ENCODE measurements at places on chromosomes 12 and 14.

DNA sequence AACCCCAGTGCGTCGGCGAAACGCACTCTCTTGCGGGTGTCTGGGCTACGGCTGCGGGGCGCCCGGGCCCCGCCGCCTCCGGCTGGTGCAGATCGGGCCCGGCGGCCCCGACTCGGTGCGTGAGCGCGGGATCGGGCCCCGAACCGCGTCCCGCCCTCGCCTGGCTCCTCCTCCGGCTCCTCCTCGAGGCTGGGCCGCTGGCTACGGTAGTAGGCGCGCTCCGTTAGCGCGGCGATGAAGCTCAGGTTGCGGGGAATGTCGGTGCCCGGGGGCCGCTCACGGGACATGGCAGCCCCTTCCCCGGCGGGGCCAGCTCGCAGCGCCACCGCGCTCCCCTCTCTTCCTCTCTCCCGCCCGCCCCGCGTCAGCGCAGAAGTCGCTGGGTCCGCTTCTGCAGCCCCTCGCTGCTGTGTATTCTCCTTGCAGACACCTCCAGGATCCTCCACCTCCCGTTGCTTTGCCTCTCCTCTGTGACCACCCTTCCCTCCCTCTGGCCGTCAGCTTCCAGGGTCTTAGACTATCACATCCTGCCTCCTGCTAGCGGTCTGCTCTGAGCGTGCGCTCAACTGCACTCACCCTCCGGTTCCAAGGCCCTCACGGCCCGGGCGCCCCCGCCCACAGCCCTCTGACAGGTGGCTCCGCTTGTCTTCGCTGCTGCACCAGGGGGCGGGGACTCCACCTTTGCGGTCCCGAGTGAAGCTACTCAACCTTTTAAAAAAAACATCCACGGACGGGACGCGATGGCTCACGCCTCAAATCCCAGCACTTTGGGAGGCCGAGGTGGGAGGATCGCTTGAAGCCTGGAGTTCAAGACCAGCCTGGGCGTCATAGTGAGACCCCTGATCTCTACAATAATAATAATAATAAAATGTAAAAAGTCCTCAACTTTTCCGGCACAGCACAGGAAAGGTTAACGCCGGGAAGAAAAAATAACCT lies at the start of gene PPP1R3E:
PPP1R3E (minus strand) TSS at position 570 of the 936 bp plus-strand sequence; CDS start at position 287, 283 bp downstream.
- DNase-seq = peak; percentile 78

GRCh38 chr12:103279444-103279843 lies 216.3 kb downstream of the C12orf42 start:
- DNase-seq = no peak

DNA sequence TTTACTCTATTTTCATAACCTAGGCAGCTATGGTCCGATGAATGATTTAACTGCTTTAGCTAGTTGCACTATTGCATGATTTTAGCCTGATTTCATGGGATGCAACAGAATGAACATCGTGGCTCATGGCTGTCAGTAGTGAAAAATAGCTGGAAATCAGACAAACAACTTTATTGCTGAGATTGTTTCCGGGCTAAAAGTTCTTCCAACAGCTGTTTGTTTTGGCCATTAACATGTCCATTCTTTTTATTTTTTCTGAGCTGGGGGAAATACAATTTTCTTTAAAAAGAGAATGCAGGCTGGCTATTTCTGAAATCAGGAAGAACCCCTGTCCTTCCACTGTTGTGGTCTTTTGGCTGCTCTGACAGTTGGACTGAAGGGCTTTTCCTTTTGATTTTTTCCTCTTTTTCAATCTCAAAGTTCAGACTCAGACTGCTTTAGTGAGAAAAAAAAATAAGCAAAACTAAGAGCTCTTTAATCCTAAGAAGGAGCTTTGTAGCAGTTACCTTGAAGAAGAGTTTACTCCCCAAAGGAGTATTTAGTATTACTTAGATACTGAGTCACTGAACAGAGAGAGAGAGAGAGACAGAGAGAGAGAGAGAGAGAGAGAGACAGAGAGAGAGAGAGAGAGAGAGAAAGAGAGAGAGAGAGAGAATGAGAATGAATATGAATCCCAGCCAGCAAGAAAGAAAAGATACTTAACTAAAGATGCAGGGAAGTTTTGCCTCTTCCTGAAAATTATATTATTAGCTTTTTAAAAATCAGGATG lies at the start of gene NAV3:
NAV3 (plus strand) TSS at position 312 of the 769 bp plus-strand sequence. CDS start 568 bp downstream, outside the sequence.
- no peak for DNase-seq

GRCh38 chr12:31485571-31485970 lies 105.4 kb downstream of the DENND5B start:
- DNase-seq = no peak

DNA sequence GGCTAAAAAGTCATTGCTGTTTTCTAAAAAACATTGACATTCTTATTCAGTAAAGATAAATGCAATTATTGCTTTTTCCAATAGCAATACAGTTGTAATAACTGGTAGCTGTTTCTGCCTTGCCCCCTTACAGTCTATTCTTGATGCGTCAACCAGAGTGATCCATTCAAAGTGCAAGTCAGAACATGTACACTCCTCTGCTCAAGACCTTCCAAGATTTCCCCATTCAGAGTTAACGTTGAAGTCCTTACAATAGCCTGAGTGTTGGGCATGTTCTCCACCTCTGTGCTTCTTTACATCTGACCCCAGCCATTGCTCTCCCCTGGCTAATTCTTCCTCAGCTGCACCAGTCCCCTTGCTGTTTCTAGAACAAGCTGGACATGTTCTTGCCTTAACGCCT lies 24.3 kb downstream of the VRK1 start:
- no peak for DNase-seq

- no peak for DNase-seq
These were observed 11.9 kb downstream of the AEBP2 start for GRCh38 chr12:19451196-19451595.

All from H1 (cell line).